ENCODE measurements at places on chromosomes 16 and 17.

GRCh38 chr17:1830288-1830687 is 483 bp downstream of the RPA1 start:
- peak; percentile 58 for DNase-seq

- peak; percentile 71 for DNase-seq
Measured at GRCh38 chr16:3431779-3432219, 11.5 kb downstream of the ZNF597 start.

GRCh38 chr17:78588258-78589030 is 11.2 kb upstream of the DNAH17 start:
- DNase-seq: no peak

GRCh38 chr17:65855245-65855644 is 293.8 kb upstream of the AXIN2 start:
- DNase-seq: no peak

DNA sequence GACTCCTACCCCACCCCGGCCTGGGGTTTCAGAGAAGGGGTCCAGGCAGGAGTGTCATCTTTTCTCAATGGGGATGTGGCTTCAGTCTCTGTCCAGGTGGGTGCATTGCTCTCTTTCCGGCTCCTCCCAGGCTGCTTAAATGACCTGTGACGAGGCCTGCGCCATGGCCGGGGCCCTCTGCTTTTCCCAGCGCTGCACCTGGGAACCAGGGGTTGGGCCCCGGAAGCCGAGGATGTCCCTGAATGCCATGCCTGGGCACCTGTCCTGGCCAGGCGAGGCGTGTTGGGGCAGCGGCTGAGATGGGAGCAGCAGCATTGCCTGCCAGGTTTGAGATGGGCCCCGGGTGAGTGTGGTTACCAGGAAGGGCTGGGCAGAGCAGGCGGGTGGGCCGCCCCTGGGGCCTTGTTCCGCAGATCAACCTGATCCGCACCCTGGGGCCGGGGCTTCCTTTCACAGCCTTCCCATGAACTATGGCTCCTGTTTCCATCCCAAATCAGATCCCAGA is 147.4 kb downstream of the SEC14L1 start:
- no peak for DNase-seq

DNA sequence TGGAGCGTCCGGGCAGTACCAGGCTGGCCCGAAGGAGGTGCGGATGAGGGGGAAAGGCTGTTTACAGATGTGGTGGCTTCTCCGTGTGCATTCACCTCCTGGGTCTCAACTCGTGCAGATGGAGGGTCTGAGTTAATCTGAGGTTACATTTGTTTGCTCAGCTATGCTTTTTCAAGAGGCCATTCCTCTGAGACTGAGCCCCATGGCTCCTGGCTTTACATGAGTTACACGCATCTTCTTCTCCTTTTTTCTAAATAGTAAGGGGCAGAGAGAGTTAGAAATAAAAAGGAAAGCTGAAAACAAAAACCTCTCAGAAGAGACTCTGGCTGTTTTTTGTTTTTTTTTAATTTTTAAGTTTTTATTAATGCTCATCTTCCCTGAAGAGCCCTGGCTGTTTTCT is 29.0 kb downstream of the IRF8 start:
- DNase-seq: no peak

- DNase-seq: no peak
Measured at GRCh38 chr16:29943846-29944799, 17.8 kb upstream of the TMEM219 start.

GRCh38 chr16:57810197-57811031 is 8.1 kb upstream of the KIFC3 start:
- peak; percentile 79 for DNase-seq

GRCh38 chr17:57412520-57413096 is 156.3 kb downstream of the MSI2 start:
- DNase-seq: no peak

GRCh38 chr16:19833581-19833980 is 51.1 kb downstream of the GPRC5B start:
- DNase-seq: no peak

GRCh38 chr17:60526726-60527125 is 684 bp upstream of the APPBP2 start:
- DNase-seq: no peak

- peak; percentile 82 for DNase-seq
Measured at GRCh38 chr16:27374804-27375425, 27.1 kb upstream of the IL21R start.

- DNase-seq: no peak
Measured at GRCh38 chr16:80610481-80611156, 69.8 kb downstream of the DYNLRB2 start.

DNA sequence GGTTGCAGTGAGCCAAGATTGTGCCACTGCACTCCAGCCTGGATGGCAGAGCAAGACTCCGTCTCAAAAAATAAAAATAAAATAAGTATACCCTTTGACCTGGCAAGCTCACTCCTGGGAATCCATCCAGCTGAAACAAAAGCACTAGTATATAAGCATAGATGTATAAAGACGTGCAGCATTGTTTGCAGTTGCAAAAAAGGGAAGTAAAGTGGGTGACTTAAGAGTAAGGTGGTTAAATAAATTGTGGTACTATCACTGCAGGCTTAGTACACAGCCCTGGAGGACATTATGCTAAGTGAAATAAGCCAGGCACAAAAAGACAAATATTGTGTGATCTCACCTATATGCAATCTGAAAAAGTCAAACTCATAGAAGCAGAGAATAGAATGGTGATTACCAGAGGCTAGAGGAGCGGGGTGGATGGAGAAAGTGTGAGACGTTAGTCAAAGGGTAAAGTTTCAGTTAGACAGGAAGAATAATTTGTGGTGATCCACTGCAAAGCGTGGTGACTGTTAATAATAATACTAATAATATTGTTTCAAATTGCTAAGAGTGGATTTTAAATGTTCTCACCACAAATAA is 113.0 kb downstream of the MYO1D start:
- DNase-seq: no peak

GRCh38 chr17:61361084-61361483 is 38.6 kb upstream of the TBX2 start:
- no peak for DNase-seq

DNA sequence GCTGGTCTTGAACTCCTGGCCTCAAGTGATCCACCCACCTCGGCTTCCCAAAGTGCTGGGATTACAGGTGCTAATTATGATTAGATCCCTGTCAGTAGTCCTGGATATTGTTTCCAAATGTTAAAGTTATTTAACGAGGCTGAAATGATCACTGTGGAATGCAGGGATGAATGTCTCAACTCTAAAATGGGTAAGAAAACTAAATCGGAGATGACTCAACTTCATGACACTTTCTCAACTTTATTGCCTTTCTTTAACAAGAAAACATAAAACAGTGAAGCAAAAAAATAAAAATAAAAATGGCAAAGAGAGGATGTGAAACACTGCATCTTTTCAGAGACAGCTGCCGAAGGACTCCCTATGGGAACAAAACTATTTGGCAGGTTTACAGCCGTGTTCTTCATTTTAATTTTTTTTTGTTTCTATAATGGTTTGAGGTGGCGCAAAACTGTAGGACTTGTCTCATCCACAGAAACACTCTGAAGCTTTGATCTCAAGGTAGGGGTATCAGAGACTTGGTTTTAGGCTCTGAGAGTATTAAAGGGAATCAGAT is 382.0 kb downstream of the GRIN2A start:
- DNase-seq: no peak

DNA sequence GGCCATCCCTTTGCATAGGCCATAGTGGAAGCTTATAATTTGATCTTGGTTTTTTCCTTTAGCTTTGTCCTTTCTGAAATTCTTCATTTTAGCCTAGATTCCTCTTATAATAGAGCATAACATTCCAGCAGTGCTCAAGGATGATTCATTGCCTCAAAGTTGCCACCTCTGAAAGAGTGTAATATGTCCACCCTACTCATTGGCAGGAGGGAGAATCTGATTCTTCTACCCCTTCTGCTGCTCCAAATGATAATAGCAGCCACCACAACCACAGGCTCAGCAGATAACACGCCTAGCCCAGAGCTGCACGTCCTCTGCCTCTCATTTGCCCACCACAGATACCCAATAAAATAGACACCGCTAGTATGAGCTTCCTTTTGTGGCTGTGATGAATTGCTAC is 337.4 kb upstream of the HSBP1 start:
- no peak for DNase-seq

GRCh38 chr17:74177018-74177450 is 26.4 kb upstream of the RPL38 start:
- no peak for DNase-seq

DNA sequence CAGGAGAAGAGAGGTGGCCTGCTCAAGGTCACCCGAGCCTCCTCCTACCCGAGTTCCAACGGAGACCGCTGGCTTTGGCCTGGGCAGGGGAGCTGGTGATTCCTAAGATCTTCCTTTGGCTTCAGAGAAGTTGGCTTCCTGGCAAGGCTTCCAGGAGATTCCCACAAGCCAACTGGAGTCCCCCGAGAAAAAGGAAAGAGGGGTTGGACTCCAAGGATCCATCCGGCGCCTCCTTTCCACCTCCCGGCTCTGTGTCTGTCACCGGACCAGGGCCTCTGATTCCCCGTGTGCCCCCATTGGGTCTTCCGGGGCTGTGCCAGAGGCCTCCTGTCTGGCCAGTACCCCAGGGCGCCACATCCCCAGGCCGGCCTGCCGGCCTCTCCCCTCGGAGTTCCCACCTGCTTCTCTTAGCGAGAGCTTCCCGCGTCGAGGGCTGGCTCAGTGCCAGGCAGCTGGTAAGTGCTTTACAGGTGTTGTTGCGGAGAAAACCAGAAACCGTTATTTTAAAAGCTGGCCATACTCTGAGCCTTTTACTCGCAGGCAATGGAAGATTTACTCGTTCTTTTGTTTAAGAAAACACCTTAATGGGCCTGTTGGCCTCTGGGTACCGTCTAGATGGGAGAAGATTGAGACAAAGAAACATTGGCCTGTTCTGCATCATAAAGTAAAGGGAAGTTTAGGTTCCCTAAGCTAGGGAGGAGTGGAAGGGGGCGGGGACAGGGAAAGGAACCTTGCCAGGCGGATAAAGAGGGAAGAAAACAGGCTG is 258.4 kb upstream of the SDK2 start:
- DNase-seq: no peak

- DNase-seq: no peak
Measured at GRCh38 chr16:31273676-31274075, 13.9 kb downstream of the ITGAM start.

DNA sequence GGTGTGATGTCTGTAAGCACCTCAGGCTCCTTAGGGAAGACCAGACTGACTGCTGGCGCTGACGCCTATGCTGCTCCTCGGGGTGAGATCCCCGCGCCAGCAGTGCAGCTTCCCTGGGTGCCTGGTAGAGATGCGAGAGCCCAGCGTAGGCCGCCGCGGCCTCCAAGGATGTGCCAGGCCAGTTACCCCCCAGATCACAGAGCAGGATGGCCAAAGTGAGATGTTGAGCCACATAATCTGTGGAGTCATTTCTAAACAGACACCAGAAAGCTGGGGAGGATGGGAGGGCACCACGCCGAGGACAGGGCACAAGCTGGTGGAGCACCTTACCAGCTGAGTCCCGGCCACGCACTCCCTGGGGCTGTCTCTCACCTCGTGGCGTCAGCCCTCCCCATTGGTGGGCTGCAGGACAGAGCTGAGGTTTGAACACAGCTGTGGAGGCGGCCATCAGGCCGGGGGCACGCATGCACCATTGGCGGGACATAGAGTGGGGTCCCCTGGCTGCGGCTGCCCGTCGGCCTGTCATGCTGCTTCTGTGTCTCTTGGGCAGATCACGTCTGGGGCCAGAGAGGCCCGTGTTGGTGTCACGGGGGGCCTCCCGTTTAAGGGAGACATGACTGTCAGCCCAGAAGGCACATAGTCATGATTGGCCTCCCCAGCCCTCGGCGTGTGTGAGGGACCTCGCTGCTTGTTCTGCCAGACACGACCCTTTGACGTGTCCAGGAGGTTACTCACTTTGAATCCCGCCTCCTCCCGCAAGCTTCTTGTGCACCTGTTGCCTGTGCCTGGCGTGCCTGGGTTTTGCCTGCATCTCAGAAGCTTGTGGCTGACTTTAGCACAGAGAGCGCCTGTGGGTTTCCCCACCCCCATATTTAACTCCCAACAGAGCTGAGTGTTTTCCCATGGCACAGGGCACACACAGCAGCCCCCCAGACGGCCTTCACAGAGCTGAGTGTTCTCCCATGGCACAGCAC is 21.9 kb downstream of the MAPK8IP3 start:
- DNase-seq: no peak

DNA sequence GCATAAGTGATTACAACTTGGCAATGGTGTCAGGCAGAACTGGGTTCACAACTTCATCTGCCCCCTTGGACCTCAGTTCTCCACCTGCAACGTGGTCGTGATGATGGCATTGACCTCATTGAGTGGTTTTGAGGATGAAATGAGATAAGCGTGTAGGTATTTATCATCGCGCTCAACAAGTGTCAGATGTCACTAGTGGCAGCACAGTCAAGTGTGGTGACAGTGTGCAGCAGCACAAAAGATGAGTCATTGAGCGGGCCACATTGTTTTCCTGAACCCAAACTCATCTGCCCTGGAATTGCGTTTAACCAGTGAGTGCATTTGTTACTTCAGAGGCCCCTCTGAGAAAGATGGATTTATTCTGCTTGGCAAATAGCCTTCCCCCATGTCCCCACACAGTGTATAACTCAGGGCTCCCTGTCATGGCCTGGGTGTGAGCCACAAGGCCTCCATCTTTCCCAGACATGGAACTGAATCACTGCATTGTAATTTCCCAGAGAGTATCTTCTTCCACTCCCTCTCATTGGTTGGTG is 20.9 kb downstream of the IRX3 start:
- no peak for DNase-seq

GRCh38 chr16:21638573-21638975 is 13.8 kb downstream of the IGSF6 start:
- DNase-seq: no peak

- DNase-seq: no peak
Measured at GRCh38 chr17:78252111-78252634, 20.7 kb downstream of the TMEM235 start.

DNA sequence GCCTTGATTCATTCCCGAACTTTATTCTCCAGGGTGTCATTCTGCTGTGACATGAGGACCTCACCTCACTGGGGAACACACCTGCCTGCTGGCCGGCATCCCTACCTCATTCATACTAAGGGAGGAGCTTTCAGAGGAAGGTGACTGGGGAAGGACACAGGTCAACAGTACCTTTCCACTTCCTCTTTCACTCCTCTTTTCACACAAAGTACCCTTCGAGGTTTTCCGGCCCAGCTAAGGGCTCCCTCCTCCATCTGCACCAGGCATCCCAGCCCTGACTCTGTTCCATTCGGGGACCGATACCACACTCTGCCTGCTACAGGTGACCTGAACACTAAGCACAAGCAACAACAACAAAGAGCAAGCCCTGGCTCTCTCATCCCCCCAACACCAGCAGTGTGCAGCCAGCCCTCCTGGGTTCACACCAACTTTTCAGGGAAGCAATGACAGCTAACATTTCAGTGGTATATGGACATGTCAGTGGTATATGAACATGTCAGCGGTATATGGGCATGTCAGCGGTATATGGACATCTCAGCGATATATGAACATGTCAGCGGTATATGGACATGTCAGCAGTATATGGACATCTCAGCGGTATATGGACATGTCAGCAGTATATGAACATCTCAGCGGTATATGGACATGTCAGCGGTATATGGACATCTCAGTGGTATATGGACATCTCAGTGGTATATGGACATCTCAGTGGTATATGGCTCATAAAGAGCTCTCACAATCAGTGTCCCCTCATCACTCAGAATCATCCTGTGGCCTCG is 16.0 kb downstream of the TRIM25 start:
- DNase-seq: peak; percentile 6
